ENCODE measurements at places on chromosomes 1 and 21.

DNA sequence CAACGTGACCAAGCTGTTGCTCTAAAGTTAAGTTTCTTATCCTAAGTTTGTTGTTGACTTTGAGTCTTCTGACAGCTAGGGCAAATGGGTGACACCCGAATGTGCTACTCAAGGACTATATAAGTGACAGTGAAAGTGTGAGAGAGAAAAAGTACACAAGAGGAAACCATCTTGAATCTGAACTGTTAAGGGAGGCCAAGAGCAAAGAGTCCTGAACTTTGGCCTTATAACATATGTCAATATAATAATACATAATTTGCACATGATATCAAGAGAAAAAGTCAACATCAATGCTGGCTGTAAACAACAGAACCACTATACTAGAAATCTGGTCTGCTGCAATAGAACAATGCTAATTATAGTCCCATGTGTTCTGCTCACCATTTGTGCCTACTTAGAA, 29.5 kb downstream of the SYNJ1 start:
- DNase-seq: no peak

DNA sequence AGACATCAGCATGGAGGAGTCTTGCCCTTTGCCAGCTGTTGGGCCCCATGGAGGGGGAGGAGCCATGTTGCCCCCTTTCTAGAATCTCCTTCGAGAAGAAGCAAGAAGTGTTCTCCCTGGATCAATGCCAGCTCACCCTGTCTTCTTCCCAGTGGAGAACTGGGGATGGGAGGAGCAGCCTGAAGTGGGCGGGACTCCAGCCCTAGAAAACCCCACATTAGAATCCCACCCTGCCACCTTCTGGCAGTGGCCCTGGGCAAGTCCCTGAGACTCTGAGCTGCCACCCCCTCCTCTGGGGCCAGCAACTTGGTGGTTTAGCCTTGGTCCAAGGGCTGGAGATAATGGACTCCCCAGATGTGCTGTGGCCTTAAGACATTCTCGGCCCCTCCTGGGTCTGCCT, 51.7 kb downstream of the PAX7 start:
- no peak for DNase-seq

DNA sequence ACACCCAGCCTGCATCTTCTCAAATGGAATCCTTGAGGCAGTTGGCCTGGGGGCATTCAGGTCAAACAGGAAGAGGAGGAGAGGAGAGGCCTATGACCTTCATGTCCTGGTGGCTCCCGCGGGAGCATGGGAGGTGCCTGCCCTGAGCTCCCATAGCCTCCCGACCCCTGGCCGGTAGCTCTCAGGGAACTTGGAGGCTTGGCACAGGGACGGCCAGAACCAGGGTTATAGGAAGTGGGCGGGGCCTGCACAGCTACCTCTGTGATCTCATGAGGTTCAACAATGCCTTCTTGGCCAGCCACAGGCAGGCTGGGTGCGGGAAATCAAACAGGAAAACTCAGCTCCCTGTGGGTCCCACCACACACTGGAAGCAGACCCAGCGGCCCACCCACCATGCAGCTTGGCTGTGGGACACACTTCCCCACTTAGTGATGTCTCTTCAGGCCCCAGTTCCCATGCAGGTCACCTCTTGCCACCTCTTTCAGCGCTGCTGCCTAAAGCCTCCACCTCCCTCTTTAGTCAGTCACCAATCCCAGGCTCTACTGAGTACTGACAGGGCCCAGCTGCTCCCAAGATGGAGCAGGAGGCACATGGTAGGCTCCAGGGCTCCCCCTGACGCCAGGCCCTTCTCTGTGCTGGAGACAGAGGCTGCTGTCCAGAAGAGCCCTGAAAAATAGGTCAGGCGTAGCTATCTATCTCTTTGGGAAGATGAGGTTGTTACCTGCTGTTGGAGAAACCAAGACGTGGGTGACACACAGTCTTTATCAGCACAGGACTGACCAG, at the start of gene SLFNL1:
Gene SLFNL1, minus strand, starts transcription at position 200 of the 783 bp plus-strand sequence. CDS start 1,065 bp downstream, outside the sequence.
- no peak for DNase-seq

- DNase-seq: no peak
Observed at GRCh38 chr1:116365353-116365780, 7.7 kb upstream of the ATP1A1 start.

GRCh38 chr1:41529621-41530395, 45.3 kb upstream of the EDN2 start:
- DNase-seq: no peak

GRCh38 chr1:89022167-89022959, at the start of gene GBP3:
GBP3 (minus strand) TSS chr1:89022866; CDS start chr1:89020721, 2,145 bp downstream.
- peak; percentile 47 for DNase-seq

- no peak for DNase-seq
Observed at GRCh38 chr1:56160773-56161315, 418.5 kb downstream of the PLPP3 start.

DNA sequence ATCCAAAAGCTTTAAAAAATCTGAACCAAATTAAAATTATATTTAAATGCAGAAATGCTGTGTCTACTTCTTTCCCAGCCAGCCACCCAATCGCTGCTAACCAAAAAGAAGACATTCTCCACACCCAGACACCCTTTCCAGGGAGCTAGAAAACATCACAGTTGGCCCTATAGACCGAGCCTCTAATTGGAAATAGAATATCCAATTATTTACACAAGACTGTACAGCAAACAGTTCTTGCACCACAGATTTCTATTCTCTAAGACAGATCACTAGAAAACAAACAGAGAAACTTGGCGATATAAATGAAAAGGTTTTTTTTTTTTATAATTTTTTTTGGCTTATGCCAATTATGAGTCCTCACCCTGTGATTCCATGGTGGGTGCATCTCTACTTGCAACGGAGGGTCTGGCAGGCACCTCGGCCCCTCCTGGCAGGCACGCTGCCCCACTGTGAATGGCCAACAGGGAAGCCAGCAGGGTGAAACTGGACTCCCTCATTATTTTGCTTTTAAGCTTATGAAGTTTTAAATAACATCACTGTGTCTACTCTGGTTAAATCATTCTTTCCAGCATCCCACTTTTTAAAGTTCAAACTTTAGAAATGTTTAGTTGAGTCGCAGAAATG, 29.2 kb downstream of the BCAR3 start:
- no peak for DNase-seq

GRCh38 chr1:233331676-233332519, 4.4 kb downstream of the MAP3K21 start:
- DNase-seq: no peak

- DNase-seq: peak; percentile 69
Observed at GRCh38 chr1:8545078-8545477, 227.2 kb downstream of the SLC45A1 start.

DNA sequence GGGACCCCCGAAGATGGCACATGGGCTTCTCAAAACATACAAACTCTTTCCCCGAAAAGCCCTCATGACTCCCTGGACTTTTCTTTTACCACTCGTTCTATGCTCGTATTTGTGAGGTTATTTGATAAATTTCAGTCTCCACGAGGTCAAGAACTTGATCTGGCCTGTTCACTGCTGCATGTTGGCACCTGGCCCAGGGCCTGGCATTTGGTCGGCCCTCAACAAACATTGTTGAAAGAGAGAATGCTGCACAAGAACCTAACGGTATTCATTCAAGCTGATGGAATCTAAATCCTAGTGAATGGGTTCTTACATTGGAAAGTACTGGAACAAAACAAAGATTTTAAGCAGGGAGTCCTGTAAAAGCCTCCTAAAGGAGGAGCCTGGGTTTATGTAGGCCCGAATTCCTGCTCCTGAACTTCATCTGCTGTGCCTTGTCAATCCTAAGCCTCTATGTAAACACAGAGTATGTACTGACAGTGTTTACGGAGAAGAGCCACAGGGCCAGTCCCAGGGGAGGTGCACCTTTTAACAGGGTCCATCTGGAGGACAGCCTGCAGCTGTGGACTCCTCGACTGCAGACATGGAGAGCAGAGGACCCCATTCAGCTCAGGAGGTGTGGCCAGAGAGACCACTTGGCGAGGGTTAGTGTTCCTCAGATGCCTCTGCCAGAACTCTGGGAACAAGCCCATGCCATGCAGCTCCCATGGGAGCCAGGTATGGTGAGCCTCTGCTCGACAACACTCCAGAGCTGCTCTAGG, 46.9 kb downstream of the L1TD1 start:
- DNase-seq: no peak

DNA sequence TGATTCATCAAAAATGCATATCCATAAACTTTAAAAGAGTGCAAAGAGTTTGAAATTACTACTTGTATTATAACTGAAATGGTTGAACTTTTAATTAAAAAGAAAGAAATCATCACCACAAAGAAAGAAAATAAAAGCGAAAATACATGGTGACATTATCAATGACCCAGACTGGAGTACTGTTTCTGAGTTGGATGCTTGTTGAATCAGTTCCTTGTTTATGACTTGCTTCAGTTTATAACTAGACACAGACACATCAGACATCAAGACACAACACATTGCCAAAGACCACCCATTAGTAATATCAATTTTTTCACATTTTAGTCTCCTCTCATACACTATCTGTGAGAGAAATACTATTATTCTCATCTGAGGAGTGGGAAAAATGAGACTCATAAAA, 293.0 kb downstream of the MRPL39 start:
- DNase-seq: no peak

- DNase-seq: no peak
Observed at GRCh38 chr1:39332291-39332690, 127.8 kb downstream of the MACF1 start.

DNA sequence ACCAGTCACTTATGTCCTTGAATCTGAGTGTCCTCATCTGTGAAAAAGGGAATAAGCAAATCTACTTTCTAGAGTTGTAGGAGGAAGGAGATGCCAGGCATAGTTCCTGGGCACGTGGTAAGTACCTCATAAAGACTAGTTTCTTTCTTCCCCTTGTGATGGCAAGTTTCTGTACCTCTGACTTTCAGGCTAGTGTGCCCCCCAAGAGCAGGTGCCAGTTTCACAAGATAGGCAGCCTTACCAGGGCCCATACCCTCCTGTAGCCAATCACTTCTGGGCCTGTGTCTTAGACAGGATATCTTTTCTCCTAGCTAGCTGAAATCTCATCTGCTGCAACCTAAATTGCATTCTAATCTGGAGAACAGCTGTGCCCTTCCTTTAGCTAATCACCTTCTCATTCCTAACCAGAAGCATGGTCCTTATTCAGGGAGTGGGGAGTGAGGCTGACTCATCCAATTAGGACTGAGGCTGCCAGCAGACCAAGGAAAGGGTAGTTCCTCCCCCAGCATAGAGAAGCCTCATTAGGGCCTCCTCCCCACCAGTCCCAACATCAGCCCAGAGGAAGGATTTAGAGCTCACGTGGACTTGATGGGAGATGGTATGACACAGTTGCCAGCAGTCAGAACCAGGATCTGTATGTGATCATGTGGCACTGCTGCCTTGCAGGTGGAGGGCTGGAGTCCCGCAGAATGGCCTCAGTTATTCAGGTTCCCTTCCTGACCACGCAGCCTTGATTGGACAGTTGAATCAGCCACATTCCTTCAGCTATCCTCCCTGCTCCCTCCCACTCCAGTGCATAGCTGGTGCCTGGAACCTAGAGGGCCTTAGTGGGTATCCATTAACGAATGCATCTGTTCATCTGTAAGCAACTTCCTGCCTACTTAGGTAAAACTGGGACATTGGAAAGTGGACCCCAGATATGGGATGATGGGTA, 7.9 kb downstream of the KLHDC8A start:
- peak; percentile 80 for DNase-seq

DNA sequence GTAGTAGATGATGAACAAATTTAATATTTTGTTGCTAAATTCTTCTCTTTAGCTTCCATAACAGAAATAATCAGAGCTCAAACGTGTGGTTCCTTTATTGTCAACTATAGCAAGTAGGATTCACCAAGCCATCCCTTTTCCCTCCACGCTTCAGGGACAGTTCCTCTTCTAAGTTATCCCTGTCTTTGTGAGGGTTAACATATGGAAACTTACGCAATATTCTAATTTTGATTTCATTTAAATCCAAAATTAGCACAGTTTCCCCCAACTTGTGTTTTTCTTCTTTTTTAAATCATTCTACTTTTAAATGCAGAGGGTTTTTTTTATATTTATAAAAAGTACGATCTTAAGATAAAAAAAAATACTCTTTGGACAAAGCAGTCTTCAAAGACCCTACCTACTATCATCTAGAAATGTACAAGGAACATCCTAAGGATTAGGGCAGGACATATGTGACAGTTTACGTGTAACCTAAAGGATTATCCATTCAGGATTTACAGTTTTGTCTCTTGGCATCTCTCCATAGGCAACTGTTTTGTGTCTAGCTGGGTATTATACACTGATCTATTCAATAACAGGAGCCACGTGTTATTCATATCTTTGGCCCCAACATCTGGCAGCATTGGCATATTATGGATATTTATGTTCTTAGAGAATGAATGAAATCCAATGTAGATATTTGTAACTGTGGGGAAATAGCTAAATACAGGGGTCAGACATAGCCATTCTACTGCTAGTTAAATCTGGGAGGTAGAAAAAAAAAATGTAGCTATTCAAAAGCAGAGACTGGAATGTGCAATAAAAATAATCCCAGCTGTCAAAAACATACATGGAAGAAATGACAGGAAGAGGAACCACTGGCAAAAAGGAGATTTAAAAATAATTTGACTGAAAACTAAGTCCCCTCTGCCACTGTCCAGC, 272.9 kb downstream of the NEGR1 start:
- no peak for DNase-seq

DNA sequence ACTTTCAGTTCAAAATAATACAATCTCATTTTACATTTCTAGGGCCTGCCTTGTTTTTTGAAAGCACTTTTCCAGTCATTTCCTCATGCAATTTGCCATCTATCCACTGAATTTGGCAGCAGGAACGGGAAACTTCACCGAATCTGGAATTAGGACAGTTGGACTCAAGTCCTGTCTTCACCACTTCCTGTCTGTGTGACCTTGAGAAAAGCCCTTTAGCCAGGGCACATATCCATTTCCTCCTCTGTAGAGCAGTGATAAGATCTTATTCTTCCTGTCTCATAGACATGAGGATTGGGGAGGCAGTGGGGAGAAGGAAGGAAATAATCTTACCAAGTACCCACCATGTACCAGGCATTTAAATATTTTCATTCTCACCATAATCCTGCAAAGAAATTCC, 12.0 kb downstream of the VAV3 start:
- peak; percentile 37 for DNase-seq

DNA sequence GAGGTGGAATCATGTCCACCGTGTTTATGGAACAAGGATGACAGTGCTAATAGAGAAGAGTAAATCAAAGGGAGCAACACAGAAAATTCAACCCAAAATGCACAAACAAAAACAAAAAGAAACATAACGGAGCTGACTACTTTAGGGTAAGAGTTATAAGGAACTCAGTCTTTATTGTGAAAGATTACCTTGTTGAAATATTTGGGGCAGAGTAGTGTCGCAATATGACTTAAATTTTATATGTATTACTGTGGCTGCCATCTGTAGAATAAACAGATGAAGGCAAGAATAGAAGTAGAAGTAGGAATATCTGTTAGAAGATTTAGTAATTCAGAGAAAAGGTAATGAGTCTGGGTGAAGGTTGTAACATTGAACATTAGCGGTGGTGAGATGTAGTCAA, 913.9 kb downstream of the BRINP3 start:
- no peak for DNase-seq

GRCh38 chr1:169109561-169110134, 3.2 kb downstream of the ATP1B1 start:
- DNase-seq: peak; percentile 91

- peak; percentile 92 for DNase-seq
Observed at GRCh38 chr1:27556781-27557595, 47.0 kb downstream of the AHDC1 start.

- DNase-seq: no peak
Observed at GRCh38 chr1:11340233-11340632, 67.2 kb downstream of the UBIAD1 start.

- no peak for DNase-seq
Observed at GRCh38 chr1:45722809-45723208, 27.6 kb downstream of the IPP start.
